Ovary (tissue), 10 donors: ENCODE measurements at places on chromosomes 1 and 21.

DNA sequence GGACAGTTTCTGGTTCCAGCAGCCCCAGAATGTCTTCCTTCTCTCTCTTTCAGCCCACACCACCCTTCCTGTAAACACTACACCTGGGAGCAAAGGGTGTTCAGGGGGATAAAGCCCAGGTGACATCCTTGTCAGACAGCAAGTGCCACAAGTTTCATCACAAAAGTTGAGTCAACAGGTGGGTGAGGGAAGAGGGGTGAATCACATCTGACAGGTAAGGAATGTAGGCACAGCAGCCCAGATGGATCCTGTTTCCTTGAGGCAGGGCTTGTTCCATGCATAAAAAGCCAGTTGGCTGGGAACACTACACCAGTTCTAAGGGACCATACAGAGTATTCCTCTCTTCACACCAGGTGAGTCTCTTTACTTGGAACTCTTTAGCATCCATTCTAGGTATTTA is at the start of gene SPRR1B:
SPRR1B (plus strand) TSS at position 309 of the 400 bp plus-strand sequence. CDS start 1,143 bp downstream, outside the sequence.
- no peak for DNase-seq

GRCh38 chr1:201463071-201463552 is 5.9 kb downstream of the PHLDA3 start:
- no peak for DNase-seq

- peak; percentile 71 for DNase-seq
Measured at GRCh38 chr1:165827268-165828102, at the start of gene UCK2. Gene UCK2, plus strand, starts transcription at chr1:165827614. Its CDS starts 220 bp downstream, at chr1:165827834.

DNA sequence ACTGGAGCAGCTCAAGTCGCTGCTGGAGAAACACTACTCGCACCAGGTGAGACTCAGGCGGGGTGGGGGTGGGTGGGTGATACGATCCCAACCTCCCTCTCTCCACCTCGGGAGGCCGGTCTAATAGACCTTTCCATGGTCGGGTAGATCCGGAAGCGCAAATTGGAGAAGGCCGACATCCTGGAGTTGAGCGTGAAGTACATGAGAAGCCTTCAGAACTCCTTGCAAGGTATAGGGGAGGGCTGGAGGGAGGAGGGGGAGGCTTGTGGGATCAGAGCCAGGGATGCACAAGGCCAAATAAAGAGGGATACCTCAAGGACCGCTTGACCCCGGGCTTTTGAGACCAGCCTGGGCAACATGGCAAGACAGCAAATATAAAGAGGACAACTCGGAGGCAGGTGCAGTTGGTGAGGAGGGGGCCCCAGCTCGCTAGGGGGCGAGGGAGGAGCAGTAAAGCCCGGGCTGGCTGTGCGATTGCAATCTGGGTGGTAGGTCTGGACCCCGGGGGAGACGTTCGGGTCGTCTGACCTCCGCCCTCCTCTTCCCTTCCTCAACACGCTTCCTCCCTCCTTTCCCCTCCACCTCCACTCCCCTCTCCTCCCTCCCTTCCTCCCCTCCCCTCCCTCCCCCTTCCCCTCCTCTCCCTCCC is 546 bp downstream of the HES3 start:
- DNase-seq: no peak

- no peak for DNase-seq
Measured at GRCh38 chr1:116871779-116872146, 38.0 kb upstream of the PTGFRN start.

DNA sequence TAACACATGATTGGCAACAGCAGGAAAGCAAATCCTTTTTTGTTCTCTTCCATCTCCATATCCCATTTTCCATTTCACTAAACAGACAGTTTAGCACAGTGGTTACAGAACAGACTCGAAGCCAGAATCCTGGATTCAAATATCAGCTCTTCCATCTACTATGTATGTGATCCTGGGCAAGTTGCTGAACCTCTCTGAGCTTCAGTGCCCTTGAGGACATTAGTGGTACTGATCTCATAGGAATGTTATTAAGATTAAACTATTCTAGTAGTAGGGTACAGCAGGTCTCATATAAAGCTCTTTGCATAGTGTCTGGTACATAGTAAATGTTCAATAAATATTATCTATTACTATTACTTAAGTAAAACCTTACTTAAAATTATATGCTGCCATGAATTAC is 13.8 kb upstream of the HHIPL2 start:
- no peak for DNase-seq

DNA sequence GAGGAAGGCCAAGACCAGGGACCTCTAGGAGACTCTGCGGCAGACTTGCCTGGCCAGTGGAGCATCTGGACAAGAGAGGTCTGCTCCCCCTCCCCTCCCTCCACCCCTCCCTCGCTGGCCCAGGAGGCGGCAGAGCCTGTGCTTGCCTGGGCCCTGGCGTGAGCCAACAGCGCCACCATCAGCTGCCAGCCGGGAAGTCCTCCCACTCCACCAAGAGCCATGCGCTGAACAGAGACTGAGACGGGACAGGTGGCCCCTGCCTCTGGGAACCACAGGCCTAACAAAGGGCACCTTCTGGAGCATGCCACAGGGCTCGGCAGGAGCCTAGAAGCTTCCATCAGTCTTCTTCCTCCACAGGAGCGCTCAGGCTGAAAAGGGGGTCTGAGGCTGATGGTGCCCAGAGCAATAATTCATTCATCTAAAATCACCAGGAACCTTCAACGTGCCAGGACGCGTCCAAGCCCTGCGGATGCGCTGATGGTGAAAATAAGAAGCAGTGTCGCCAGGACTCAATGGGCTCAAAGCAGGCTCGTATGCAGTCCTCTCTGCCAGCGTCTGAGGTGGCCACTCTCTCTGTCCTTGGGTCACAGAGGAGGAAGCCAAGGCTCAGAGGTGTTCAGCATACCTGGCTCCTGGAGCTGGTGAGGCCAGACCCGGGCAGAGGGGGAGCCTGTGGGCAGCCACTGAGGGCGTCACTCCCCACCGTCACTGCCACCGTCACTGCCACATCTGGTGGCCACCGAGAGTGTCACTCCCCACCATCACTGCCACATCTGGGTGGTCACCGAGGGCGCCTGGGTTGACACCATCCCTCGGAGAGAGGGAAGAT is 161.2 kb downstream of the NPHP4 start:
- DNase-seq: no peak

GRCh38 chr1:67476006-67476482 is 45.8 kb upstream of the SERBP1 start:
- DNase-seq: no peak

DNA sequence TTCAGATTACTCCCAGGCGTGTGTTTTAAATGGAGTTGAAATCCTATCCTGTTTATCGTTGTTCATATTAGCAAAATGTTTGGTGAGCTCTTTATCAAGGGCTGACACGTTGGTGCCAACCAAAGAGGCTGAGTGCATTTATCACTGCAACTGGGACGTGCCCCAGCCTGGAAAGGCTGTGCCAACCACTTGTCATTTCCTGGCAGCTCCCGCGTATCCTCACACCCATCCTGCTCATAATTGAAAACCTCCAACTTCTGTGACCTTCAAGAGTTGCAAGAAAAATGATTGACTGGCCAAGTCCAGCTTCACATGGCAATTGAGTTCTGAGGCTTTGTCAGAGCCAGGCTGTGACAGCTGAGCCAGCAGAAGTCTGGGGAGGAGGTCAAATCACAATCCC is 43.7 kb upstream of the KCNA3 start:
- no peak for DNase-seq

DNA sequence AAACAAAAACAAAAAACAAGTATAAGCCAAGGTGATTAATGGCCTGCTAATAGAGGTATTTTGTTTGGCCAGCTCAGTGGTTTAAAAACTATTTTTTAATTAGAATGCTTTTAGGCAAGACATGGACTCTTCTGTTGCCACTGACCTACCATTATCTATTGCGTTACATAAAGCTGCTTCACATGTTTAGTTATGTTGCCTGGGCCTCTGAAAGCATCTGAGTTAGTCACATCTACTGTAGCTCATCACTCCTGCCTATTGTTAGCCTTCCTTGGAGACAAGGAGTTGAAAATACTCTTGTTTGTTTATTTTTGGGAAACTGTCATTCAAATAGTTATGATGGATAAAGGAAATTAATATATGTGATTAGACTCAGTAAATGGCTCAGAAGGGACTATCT is 14.3 kb downstream of the DNAJB4 start:
- DNase-seq: no peak

- peak; percentile 56 for DNase-seq
Measured at GRCh38 chr1:31580513-31580870, 4.2 kb downstream of the TINAGL1 start.

GRCh38 chr1:34696981-34697380 is 57.9 kb upstream of the GJB5 start:
- DNase-seq: no peak

DNA sequence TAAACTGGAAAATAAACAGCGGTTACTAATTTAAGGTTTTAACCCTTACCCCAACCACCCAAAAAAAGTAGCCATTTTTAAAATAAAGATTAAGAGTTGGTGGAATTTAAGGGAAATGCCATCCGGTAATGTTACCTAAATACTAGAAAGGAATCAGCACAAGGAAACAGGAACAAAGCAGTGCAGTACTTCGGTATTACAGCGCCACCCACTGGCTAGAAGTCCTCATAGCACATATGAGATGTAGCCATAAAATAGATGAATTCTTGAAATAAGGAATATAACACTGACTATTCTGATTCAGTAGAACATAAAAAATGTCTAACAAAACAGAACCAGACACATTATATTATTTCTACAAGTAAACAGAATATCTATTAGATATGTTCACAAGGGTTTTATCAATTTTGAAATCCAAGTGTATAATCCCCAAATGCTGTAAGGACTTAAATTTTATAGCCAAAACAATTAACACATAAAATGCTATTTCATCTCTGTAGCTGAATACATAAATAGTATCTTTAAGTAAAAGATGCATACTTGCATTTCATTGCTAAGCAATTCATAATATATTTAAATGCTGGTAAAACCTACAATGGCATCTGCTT is 58.8 kb downstream of the FRRS1 start:
- peak; percentile 80 for DNase-seq

- no peak for DNase-seq
Measured at GRCh38 chr21:34693192-34693810, 24.5 kb downstream of the CLIC6 start.

- no peak for DNase-seq
Measured at GRCh38 chr1:119626841-119627240, 21.2 kb downstream of the ZNF697 start.

DNA sequence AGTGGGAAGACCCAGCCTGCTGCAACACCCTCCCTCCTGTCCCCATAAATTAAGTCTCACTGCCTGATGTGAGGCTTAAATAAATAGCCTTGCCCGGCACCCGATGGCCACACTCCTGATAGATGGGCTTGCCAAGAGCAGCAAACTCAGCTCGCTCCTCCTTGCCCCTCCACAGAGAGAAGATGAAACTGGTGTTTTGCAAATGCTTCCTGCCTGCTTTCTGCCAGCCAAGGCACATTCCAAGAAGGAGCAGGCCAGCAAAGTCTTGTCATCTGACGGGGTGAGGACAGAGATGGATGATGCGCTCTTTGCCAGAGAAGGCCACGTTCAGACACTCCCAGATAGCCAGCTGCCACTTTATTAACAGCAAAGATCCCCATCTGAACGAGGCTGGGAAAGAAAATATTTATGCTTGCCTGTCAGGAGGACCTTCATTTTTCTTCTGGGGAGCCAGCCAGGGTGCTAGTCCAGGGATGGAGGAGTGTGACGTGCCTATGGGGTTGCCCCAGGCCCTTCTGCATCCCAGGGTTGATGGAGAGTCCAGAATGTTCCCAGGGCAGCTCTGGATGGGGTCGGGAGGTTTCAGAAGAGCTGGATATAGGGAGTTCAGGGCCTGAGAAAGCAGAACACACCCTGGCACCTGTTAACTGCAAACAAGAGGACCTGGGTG is 265.4 kb downstream of the FOXD2 start:
- no peak for DNase-seq

GRCh38 chr1:66275601-66276023 is 258.3 kb upstream of the SGIP1 start:
- no peak for DNase-seq

GRCh38 chr1:201764166-201764565 is 64.8 kb upstream of the IPO9 start:
- no peak for DNase-seq

- no peak for DNase-seq
Measured at GRCh38 chr1:7018351-7018750, 233.1 kb downstream of the CAMTA1 start.

DNA sequence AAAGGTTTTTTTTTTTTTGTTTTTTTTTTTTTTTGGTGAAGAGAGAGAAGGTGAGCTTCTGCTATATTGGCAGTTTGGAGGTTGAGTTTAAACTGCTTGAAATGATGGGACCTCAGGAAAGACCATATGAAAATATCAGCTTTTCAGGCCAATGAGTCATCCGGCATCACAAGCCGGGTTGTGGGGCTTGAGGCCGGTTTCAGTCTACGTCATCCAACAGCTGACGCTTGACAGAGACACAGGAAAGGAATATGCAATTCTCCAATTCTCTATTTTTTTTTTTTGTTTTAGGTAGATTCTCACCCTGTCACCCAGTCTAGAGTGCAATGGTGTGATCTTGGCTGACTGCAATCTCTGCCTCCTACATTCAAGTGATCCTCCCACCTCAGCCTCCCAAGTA is 52.4 kb downstream of the KCNJ6 start:
- DNase-seq: no peak

- no peak for DNase-seq
Measured at GRCh38 chr1:237677979-237678378, 212.7 kb downstream of the ZP4 start.

GRCh38 chr1:115546846-115547245 is 94.9 kb upstream of the VANGL1 start:
- no peak for DNase-seq

DNA sequence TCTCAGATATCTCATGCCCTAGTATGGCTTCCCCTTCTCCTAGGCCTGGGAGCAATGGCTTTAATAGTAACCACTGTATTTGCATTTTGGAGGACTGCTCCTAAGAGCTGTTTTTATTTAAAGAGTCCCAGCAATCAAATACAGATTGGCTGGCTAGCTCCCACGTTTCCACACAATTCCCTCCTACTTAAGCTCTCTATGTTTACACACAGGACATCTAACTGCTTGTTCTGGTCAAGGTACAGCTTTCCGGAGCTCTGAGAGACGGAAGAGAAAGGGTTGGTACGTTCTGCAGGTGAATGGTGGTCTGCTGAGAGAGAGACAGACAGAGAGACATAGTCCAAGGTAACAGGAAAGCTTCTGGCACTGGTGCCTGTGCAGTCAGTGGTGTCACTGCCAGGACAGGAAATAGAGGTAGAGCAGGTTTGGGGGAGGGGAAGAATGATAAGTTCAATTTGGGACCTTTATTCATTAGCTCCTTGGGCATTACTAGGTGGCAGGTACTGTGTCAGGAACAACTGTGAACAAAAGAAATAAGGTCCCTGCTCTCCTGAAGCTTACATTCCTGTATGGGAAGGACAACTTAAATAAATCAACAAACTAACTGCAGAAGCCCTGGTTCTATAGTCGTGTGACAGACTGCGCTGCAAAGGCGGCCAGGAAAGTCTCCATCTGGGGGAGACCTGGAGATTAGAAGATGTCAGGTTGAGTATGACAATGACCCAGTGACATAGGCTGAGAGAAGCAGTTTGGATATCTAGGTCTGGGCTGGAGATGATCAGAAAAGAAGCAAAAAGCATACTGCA is 1.2 kb upstream of the SLC25A33 start:
- no peak for DNase-seq
